ENCODE measurements at places on chromosomes 2 and 18. TPM values are rescaled to one million over a fixed set of nuclear protein-coding genes. Genes with fewer than 3 reads are reported as not detected.

The RIT2 gene
- polyA plus RNA-seq, result not detected

DNA sequence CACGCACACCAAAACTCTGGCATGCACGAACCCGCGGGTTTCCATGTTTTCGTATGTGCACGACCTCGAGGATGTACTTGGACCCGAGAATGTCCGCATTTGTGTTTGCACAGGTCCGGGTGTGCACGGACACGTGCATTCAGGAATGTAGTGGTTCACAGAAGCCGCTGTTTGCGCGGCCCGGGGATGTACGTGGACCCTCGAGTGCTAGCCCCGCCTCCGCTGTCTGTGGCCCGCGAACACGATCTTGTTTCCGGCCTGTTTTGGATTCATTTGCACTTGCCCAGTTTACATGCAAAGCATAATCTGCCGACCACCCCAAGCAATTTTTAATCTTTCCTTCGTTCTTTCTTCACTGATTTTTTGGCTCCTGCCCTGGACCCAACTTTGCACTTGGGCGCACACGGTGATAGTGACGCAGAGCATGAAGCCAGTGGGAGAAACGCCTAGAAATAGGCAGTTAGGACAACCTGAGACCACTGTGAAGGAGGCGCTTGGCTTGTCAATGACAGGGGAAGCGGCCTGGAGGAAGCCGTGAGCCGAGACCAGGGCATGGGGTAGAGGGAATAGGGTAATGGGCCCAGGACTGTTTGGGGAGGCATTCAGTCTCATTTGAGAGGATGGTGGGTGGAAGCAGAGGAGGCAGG is 45.4 kb upstream of the PTMA start:
- DNase-seq, result no peak

- no peak for DNase-seq
These were observed 2.9 kb upstream of the BCL2L11 start for GRCh38 chr2:111117598-111118480.

GRCh38 chr18:67282796-67283195 is 233.7 kb downstream of the DSEL start:
- DNase-seq, result no peak

The MROH2A gene
- polyA plus RNA-seq, result not detected

DNA sequence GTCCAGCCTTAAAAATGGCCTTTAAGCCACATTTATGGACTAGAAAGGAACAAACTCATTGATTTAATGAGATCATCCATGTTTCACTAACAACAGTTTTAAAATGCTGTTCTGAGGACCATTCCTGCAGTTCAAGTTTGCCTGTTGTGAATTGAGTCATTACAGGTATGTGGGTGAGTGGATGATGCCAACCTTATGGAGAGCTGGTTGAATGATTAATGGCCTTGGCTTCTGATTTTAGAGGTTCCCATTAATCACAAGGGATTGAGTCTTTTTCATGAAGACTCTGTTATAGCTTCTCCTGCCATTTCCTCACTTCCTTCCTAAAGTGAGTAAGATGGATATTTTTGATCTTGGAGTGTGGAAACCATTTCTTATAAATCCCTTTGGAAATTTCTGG is 459.8 kb upstream of the SLC14A2 start:
- no peak for DNase-seq

The LRATD1 gene
- 10.0 TPM for polyA plus RNA-seq

- no peak for DNase-seq
These were observed 336.0 kb downstream of the ADCYAP1 start for GRCh38 chr18:1240701-1241100.

- no peak for DNase-seq
These were observed 59.0 kb downstream of the E2F6 start for GRCh38 chr2:11406958-11407381.

Measured in forelimb muscle (tissue), 1 donor.